ENCODE measurements at places on chromosomes 16 and 17. TPM values are rescaled to one million over a fixed set of nuclear protein-coding genes. Genes with fewer than 3 reads are reported as not detected.

Gene PALB2
- 5.5 TPM for total RNA-seq

Gene ARHGAP23
- total RNA-seq, result 70.3 TPM

Gene ATP2C2
- not detected for total RNA-seq

Gene SPNS2
- 12.7 TPM for total RNA-seq

Gene PLA2G10
- not detected for total RNA-seq

Gene CPHXL2
- total RNA-seq, result not detected

Gene KRT36
- total RNA-seq, result not detected

Gene GJC1
- total RNA-seq, result 18.6 TPM

Gene CLDN6
- not detected for total RNA-seq

Gene HOXB13
- not detected for total RNA-seq

Gene TMEM208
- 11.7 TPM for total RNA-seq

Gene SOST
- not detected for total RNA-seq

Gene C17orf78
- total RNA-seq, result not detected

Gene KRTAP3-1
- total RNA-seq, result not detected

Data from left ventricle myocardium superior (tissue), 1 donor.